Activated CD8-positive, alpha-beta T cell treated with anti-CD3 and anti-CD28 coated beads, Interleukin-2, amount 10 ng/mL, durations not matched to agents 7 days and 5 days (primary cell): ENCODE measurements at places on chromosomes 3 and 15.

- no peak overlapping the region for H3K4me3 ChIP-seq
- H3K27me3 ChIP-seq, result no peaks in the 10 kb centered on the region
- H3K27ac ChIP-seq, result no peak overlapping the region
Measured at GRCh38 chr3:41441139-41441538, 241.8 kb downstream of the CTNNB1 start.

GRCh38 chr15:60819860-60820259 lies 340.9 kb upstream of the ICE2 start:
- no peaks in the 10 kb centered on the region for H3K4me1 ChIP-seq
- no peak overlapping the region for H3K27ac ChIP-seq
- no peak overlapping the region for H3K4me3 ChIP-seq

- H3K36me3 ChIP-seq, result no peaks in the 10 kb centered on the region
- H3K27ac ChIP-seq, result no peak overlapping the region
- peaks cover 42% of the 10 kb centered on the region for H3K27me3 ChIP-seq
- no peak overlapping the region for H3K4me3 ChIP-seq
- peaks cover 14% of the 10 kb centered on the region for H3K4me1 ChIP-seq
Measured at GRCh38 chr3:23797491-23797890, 8.3 kb upstream of the UBE2E1 start.

GRCh38 chr3:118772547-118773011 lies 262.1 kb downstream of the IGSF11 start:
- H3K27ac ChIP-seq, result no peak overlapping the region
- no peaks in the 10 kb centered on the region for H3K4me1 ChIP-seq
- no peaks in the 10 kb centered on the region for H3K27me3 ChIP-seq
- no peak for DNase-seq
- no peak overlapping the region for H3K4me3 ChIP-seq

DNA sequence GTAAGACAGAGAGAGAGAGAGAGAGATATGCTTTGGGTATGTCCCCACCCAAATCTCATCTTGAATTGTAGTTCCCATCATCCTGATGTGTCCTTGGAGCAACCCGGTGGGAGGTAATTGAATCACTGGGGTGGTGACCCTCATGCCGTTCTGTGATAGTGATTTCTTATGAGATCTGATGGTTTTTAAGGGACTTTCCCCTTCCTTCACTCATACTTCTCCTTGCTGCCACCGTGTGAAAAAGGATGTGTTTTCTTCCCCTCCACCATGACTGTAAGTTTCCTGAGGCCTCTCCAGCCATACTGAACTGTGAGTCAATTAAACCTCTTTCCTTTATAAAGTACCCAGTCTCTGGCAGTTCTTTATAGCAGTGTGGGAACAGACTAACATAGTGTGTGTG lies 60.3 kb downstream of the EOMES start:
- H3K36me3 ChIP-seq, result no peaks in the 10 kb centered on the region
- no peak overlapping the region for H3K4me3 ChIP-seq
- H3K27me3 ChIP-seq, result peaks cover 4% of the 10 kb centered on the region
- H3K4me1 ChIP-seq, result peaks cover 7% of the 10 kb centered on the region
